Amygdala (tissue), 56 donors: ENCODE measurements at places on chromosomes 11 and 22.

- no peak for DNase-seq
Measured at GRCh38 chr11:59285716-59286260, 72.9 kb upstream of the OR5AN1 start.

DNA sequence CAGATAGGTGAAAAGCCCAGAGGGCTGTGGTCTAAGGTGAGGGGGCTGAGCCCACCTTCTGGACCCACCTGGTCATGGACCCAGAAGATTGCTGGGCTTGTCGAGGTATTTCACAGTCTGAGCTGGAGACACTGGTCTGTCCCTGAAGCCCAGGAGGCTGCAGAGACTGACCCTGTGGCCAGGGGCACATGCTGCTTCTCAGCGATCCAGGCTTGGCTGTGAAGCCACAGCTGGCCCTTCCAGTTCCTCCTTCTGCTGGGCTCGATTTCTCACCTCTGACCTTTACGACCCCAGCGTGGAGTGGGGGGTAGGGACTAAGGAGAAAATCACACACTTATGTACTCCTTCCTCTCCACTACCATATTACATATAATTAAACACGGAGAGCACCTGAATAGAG is 88.5 kb downstream of the NECTIN1 start:
- no peak for DNase-seq

DNA sequence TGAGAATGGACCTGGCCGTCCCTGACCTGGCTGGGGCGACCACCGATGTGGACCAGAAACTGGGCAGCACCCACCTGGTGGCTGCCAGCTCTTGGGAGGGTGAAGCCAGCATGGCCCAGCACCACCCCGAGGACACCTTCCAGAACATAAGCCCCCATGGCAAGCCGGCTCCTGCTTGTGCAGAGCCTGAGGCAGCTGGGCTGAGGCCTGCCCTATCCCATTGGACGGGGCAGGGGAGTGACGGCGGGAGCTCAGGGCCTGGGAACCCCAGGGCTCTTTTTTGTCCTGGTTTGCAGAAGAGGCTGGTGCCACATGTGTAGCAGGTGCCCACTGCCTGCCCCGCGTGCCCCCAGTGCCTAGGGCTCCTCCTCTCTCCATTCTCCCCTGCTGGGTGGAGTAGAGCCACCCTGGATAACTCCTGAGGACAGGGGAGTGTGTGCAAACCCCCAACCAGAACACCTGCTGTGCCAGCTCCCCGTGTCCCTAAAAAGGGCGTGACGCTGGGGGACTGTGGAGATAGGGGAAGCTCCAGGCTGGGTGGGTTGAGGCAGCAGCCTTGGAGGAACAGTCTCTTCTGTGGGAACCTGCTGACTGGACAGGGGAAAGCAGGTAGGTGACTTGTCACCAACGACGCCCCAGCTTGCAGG is 11.9 kb downstream of the DUSP8 start:
- DNase-seq, result no peak

- DNase-seq, result no peak
Measured at GRCh38 chr11:13728076-13728475, 59.6 kb downstream of the FAR1 start.

GRCh38 chr11:111230122-111230465 is 15.4 kb upstream of the POU2AF2 start:
- no peak for DNase-seq

DNA sequence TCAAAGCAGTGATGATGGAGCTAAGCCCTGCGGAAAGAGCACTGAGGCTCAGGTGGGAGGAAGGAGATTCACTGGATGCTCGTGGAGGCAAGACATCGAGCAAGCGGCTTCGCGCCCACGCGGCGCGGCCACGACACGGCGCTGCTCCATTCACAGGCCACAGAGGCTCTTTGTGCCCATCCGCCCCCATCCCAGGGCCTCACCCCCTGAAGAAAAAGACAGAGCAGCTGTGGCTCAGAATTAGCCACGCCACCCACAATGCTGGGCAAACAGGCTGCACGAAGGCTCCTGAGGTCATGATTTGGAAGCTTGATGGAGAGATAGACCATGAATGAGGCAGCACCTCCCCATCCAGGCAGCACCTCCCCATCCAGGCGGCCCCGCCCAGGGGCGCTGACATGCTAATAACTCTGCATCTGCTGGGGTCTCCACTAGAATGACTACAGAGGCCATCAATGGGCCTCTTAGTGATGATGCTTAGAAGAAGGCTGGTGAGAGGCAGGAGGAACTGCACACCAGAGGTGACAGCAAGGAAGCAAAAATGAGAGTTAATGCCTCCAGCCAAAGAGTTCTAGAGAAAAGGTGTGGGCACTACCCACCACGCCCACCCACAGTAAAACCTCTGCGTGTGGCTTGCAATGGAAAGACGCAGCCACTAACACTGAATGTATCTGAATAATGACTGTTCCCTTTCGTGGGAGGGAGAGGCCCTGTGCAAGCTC is 43.5 kb downstream of the MYH9 start:
- DNase-seq, result peak; percentile 67

- peak; percentile 28 for DNase-seq
Measured at GRCh38 chr11:113376156-113376555, 11.4 kb upstream of the ANKK1 start.

GRCh38 chr11:27139742-27140367 is 99.2 kb downstream of the BBOX1 start:
- DNase-seq, result no peak

DNA sequence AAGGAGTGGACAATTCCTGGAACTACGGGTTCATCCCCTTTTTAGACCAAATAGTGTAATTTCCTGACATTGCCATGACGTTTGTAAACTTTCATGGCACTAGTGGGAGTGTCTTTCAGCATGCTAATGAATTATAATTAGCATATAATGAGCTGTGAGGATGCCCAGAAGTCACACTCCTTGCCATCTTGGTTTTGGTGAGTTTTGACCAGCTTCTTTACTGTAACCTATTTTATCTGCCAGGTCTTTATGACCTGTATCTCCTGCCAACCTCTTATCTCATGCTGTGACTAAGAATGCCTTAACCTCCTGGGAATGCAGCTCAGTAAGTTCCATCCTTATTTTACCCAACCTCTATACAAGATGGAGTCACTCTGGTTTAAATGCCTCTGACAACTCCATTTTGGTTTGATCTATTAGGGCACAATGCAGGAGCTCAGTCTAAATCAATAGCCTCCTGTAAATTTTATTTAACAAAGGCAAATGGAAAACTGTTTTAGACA is 20.7 kb downstream of the OR10A6 start:
- no peak for DNase-seq

DNA sequence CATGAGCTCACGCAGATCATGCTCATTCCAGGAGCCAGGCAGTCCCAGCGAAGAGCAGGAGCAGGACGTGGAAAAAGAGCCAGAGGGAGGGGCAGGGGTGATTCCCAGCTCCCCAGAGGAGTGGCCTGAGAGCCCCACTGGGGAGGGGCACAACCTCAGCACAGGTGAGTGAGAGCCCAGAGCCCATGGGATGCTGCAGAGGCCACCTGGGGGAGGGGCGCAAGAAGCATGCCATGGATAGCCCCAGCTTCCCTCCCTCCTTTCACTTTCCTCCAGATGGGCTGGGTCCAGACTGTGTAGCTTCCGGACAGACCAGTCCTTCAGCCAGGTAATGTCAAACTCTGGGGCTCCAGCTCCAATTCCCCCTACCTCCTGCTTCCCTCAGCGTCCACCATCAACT is 6.2 kb downstream of the SMTNL1 start:
- DNase-seq, result no peak

DNA sequence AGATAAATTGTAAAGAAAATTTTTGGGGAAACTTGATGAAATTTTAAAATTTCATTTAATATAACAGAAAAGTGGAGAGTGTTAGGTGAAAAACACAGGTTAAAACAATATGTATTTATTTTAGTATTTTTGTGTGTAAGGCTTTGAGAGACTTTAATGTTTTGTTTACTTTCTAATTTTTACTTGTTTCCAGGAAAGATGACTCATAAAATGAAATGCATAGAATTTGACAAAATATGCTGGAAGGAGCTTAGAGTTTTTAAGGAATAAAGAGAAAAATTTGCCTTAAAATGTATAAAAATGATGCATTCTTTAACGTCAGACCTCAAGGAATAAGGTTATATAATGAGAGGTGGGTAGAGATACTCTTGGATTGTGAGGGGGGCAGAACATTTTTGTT is 1205.1 kb upstream of the CNTN5 start:
- no peak for DNase-seq

GRCh38 chr11:20670932-20671403 is 1.6 kb downstream of the NELL1 start:
- DNase-seq, result no peak

DNA sequence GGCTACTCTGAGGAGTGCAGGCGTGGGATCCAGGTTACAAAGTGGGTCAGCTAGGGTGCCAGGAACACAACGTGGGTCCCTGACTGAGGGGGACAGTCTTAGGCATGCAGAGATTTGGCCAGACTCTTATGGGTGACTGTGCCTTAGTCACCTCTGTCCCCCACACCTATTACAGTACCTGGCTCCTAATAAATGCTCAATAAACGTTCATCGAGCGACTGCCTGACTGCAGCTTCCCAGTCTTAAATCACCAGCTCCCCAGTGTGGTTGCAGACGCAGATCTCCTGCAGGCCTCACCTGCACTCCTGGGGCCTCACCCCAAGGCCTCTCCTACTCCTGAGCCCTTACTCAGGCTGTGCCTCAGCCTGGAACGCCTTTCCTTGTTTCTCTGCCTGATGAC is 3.2 kb upstream of the SUN2 start:
- DNase-seq, result no peak

DNA sequence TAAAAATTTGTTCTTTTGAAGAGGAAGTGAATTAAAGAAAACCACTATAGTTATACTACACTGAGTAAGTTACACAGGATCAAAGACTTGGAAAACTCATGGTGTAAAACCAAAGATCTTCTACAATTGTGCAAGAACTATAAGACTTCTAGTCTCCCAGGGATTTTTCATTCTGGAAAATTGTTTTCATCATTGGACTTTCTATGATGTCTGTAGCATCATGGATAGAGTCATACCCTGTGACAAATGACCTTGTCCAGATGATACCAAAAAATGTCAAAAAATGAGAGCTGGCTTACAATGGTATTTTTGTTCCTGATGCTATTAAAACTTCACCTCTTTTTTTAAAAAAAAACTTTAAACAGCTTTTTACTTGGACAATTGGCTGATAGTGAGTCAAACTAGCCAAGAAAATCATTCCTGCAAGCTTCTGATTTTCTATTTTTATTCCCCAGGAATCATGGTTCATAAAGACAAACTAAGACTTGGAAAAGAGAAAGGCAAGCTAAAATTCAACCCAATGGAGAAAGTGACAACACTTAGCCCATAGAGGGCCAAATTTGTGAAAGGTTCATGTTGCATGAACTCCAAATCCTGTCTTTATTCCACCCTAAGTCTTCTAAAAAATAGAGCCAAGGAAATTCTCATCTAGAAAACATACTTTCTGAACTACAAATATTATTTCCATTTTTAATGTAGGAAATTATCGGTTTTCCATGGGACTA is 30.7 kb downstream of the ME3 start:
- DNase-seq, result no peak

DNA sequence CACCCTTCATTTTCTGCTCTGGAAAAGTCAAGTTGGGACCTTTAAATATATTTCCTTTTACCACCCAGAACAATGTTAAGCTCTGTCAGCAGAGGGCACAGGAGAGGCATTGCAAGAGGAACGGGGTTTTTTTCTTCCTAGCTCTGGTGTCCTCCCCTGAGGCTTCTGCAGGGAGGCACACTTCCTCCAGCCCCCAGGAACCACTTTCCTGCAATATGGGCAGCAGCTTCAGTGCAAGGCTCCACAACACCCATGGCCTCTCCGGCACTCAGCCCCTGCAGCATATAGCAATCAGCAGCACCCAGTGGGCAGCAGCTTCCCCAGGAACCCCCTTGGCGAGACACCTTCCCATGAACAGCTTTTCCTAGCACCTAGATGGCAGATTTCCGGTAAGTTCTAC is 101.4 kb downstream of the SYT9 start:
- no peak for DNase-seq

DNA sequence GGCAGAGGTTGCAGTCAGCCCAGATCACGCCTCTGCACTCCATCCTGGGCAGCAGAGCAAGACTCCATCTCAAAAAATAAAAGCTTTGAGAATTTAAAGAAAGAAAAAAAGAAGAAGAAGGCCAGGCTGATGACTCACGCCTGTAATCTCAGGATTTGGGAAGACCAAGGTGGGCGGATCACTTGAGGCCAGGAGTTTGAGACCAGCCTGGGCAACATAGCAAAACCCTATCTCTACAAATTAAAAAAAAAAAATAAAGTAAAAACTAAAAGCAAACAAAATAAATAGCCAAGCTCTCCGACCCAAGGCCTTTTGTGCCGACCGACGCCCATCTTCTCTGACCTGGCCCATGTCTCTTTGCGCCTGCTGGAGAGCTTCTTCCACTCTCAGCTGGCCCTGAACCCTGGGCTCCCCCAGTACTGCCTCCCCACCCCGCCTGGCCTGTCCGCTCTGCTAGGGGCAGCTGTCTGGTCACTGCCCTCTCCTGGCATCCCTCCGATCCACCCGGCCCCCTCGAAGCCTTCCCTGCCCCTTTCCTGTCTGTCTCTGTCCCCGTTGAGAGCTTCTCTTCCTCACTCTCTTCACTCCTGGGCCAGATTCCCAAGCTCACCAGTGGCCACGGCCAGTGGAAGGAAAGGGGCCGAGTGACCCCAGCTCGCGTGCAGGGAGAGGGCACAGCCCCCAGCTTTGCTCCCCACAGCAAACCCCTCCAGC is 4.8 kb upstream of the LSP1 start:
- no peak for DNase-seq

DNA sequence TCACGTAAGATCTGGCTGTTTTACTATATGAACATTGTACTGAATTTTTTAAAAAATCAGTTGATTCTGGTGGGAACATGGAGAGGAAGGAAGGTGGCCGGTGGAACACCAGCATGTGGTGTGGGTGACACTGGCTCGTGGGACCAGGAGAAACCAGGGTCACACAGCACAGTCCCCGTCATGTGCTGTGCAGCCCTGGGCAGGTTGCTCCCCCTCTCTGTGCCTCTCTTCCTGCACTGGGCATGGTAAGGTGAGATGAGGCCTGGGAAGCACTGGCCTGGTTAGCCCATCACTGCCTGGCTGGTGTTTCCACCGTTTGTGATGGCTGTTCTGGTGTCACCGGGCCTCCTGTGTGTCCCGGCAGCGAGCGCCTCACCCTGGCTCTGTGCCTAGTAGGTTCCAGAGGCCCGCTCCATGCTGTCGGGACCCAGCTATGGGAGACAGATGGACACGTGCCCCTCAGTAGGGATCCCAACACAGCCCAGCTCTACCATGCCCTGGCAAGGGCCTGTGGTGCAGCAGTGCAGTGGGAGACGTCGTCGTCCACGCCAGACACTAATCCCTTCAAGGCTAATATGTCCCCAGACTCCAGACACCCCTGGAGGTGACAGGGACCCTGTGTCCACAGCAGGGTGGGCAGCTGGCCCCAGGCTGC is 88.2 kb upstream of the LINC01488 start:
- DNase-seq, result no peak

- DNase-seq, result no peak
Measured at GRCh38 chr11:119056421-119056999, 495 bp downstream of the HYOU1 start.

GRCh38 chr22:24393012-24393559 is 34.3 kb upstream of the ADORA2A start:
- no peak for DNase-seq

GRCh38 chr22:30610299-30610698 is 3.3 kb downstream of the TCN2 start:
- DNase-seq, result no peak
